ENCODE measurements at places on chromosomes 5 and 9.

DNA sequence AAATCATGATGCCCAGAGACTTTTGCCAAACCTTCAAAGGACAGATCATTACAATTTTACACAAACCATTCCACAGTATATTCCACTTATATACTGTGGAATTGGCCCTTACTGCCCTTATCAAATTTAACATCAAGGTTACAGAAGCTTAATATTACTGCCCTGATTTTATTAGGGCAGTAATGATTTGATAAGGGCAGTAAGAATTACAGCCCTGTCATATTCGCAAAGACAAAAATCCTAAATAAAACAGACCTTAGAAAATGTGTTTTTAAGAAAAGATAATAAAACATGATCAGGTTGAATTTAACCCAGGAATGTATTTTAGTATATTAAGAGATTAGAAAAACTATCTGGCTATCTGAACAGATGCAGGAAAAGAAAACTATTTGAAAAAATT is 7.7 kb upstream of the TMEM161B start:
- no peak for DNase-seq

DNA sequence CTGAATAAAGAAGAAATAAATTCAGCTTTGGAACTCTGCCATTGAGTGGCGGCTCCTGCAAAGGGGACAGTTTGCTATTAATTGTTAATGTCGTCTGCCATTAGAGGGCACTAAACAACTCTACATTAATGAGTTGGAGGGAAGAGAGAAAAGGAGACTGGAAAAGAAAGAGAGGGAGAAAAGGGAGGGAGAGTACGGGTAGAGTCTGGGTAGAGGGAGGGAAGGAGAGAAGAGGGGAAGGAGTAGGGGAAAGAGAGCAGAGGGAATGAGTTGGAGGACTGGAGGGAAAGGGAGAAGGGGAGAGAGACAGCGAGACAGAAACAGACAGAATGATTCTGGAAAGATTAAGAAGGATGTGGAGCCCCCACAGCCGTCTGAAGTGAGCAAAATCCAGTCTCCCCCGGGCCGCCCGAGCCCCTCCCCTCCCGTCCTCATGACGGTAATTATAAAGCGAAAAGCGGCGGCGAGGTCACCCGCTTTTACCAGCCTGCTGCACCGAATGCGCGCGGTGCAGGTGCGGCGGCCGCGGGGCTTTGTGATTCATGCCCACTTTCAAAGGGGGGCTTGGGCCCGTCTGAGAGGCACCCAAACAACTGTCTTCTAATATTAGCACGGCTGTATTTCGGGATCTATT is 1.9 kb upstream of the FST start:
- peak; percentile 32 for DNase-seq

DNA sequence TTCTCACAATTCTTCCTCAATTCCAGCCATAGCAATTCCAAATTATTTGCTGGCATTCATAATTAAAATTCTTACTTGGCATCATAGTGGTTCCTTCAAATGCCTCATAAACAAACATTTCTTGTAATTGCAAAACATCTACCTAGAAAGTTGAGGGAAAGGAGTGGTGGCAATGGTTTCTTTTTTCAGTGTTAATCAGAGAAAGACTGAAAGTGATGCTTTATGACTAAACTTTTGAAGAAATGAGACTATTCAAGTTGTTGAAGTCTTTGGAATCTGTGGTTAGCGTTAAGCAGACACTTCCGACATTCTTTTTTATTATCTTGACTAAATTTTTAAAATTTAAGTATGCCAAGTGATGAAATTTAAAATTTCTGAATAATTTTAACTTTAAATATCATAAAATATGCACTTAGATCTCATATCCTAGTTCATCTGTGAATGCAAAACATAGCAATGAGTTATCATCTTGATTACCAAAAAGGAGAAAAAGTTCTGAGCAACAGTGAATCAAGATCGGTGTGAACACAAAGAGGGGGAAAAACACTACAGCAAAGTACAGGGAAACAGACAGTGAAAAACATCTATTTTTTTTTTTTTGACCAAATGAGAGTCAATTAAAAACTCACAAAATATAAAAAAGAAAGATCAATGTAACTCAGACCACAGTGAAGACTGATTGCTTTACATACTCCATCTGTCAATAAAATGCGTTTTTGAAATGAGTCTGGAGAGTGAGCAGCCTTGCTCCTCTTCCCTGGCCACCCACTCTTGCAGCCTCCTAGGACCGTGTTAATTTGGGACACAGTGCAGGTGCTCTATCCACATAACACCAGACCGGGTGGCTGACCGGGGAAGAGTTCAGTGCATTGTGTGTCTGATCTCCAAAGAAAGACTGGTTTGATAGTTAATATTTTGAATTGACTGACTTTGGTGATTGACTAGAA is 20.6 kb upstream of the IL7R start:
- no peak for DNase-seq

DNA sequence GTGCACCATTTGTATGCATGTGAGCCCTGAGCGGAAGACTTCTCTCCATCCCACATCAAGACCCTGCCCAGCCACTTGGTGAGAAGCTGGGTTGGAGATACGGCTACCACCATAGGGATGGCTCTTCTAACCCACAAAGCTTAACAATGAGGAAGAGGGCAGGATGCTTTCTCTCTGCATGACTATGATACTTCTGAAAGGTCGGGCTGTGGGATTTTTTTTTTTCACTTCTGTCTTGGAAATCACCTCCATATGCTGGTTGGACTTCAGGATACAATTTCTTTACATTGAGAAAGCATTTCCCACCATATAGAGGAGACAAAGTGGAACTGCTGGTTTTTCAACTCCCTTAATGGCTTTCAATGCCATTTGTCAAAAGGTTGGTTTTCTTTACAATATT is 30.5 kb downstream of the ZNF366 start:
- no peak for DNase-seq

DNA sequence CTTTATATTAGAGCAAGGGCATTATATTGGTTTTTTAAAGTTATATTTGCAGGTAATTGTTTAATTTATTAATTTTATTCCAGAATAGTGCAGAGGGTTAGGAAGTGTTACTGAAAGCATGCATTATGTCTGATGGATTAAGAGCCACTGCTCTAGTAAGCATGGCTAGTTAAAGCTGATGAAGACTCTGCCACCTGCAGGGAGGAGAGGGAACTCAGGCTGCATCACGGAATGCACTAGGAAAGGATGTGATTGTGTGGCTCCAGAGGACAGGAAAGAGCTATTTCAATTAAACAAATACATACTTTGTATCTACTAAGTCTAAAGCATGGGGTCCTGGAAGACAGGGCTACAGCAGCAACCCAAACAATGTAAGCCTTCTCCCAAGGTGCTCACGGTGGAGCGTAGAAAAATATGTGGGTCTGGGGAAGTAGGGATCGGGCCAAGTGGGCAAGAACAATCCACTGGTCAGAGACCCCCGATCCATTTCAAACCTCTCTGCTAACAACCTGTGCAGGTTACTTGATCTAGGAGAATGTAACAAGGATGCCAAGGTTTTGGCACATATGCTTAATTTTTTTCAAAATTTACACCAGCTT is 15.3 kb upstream of the GRXCR2 start:
- peak; percentile 37 for DNase-seq

DNA sequence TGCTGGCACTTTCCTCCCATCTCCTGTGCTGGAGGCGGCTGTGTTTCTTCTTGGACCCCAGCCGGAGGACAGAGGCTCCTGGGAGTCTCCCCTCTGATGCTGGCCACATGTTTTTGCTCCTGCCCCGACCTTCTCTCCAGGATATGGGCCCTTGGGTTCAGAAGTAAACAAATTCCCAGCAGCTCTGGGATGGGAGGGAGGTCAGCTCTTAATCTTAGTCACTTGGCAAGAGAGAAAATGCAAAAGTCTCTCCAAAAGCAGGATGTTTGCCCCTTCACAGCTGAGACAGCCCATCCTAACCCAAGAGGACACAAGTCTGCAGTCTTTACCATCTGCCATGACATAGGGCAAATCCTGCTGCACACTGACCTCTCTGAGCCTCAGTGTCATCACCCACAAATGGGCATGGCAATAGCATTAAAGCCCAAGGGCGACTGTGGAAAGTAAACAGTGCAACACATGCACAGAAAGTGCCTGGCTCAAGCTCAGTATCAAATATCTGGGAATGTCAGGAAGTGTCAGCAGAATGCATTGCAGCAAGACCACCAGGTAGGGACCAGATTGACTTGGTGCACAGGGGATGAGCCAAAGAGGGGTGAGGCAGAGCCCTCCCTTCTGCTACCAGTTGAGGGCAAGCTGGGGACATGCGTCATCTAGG is 117.0 kb upstream of the CXCL14 start:
- DNase-seq = no peak

- peak; percentile 63 for DNase-seq
Measured at GRCh38 chr5:672329-673160, 20.6 kb downstream of the TPPP start.

- no peak for DNase-seq
Measured at GRCh38 chr5:170782438-170782837, 1.1 kb upstream of the GABRP start.

- no peak for DNase-seq
Measured at GRCh38 chr5:127505905-127506304, 11.5 kb upstream of the PRRC1 start.

DNA sequence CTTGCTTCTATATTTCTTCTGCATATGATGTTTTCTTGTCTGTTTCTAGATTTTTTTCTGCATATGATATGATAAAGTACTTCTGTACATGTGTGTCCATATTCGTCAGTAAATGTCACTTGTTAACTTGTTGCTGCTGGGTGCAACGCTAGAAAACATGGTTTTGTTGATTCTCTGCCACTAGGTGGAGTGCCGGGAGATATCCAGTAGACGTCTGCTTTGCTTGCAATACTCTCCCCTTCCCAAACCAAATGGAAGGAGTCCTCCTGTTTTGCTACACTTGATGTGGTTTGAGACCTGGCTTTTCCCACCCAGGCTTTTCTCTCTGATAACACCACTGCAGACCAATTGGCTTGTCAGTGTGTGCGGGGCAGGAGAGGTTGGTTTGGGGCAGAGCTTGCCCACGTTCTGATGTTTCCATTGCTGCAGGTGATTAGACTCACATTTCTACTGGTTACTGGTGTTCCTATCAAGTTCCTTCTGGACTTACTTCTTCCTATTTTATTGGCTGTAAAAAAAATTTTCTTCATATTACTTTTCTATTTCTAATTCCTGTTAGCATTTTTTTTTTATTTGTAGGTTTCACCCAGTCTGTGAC is 900.0 kb upstream of the CDH10 start:
- no peak for DNase-seq

DNA sequence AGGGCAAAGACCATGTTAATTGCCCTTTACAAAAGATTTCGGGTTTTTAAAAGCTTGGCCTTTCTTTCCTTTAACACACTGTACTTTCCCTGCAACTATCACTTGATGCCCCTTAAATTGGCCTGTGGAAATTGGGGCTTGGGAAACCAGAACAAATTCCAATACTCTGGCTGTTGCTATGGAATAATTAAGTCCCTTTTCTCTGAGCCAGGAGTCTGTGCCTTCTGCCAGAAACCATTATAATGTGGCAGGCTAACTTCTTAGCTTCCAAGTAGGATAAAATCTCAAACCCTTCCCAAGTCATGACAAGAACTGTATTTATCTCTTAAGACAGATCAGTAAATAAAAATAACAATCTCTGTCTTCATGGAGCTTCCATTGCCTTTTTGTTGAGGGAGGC is 1.1 kb upstream of the SPINK1 start:
- DNase-seq = no peak

GRCh38 chr9:77513457-77513856 is 134.7 kb downstream of the GNA14 start:
- no peak for DNase-seq

- DNase-seq = no peak
Measured at GRCh38 chr5:173453167-173453566, 125.0 kb upstream of the STC2 start.

DNA sequence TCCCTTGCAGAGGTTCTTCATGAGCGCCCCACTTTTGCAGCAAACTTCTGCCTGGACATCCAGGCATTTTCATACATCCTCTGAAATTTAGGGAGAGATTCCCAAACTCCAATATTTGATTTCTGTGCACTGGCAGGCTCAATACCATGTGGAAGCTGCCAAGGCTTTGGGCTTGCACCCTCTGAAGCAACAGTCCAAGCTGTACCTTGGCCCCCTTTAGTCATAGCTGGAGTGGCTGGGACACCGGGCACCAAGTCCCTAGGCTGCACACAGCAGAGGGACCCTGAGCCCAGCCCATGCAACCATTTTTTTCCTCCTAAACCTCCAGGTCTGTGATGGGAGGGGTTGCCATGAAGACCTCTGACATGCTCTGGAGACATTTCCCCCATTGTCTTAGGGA is 74.7 kb downstream of the ZFAND5 start:
- DNase-seq = no peak

- DNase-seq = no peak
Measured at GRCh38 chr9:95826183-95826838, 49.2 kb upstream of the ERCC6L2 start.

GRCh38 chr9:104923740-104924139 is 4.2 kb downstream of the ABCA1 start:
- DNase-seq = no peak

DNA sequence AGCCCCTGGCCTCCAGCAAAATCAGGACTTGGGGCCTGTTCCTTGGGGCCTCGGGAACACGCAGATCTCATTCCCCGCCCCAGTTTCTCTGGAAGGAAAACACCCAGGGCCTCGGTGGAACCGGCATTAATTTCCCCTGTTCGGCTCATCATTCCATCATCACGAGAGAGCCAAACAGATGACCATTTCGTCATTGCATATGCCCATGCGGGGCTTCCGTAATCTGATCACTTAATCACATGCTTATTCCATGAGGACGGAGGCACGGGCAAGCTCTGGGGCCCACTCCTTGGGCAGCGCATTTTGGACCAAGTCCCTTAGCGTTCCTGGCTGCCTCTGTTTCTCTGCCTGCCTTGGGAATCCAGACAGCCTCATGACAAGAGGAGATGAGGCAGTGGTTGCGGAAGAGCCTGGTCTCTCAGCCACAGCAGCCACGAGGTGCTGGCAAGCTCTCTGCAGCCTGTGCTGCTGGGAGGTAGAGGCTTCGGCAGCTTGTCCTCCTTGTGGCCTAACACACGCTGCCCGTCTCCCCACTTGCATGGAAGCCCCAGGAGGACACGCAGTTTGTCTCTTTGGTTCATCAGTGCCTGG is 65.0 kb upstream of the IER5L start:
- DNase-seq = peak; percentile 34

DNA sequence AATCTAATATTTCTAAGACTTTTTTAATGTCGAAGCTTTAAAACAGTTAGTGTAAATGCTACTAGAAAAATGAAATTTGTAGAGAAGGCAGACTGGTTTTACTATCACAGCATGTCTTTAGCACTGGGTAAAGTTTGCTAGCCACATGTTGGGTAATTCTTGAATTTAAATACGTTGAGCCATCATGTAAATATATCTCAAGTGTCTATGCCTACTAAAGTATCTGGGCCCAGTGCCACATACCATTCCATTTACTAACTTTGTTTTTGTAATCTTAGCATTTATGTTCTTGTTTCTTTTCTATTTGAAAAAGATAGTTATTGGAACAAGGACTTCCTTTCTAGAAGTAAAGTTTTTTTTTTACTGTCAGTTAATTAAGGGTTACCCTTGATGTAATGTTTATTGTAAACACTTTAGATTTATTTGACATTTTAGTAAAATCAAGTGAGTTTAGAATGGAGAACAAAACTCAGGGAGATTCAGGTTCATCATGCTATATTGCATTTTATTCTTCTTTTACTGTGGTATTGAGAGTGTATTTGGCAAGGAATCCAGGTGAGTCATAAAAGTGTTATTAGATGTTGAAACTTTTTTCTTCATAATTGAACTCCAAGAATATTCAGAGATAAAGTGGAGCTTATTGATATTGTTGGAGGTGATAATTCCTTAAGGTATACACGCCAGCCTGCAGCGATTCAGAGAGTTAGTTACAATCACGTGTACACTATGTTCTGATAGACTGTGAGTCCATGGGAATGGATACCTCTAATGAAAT is 182.4 kb downstream of the CCDC171 start:
- peak; percentile 88 for DNase-seq

- no peak for DNase-seq
Measured at GRCh38 chr5:180370861-180371641, 17.9 kb upstream of the GFPT2 start.
